ENCODE measurements at places on chromosomes 11 and 22.
A peak's percentile ranks its signal among the peaks of the same experiment; 100 is the strongest.

DNA sequence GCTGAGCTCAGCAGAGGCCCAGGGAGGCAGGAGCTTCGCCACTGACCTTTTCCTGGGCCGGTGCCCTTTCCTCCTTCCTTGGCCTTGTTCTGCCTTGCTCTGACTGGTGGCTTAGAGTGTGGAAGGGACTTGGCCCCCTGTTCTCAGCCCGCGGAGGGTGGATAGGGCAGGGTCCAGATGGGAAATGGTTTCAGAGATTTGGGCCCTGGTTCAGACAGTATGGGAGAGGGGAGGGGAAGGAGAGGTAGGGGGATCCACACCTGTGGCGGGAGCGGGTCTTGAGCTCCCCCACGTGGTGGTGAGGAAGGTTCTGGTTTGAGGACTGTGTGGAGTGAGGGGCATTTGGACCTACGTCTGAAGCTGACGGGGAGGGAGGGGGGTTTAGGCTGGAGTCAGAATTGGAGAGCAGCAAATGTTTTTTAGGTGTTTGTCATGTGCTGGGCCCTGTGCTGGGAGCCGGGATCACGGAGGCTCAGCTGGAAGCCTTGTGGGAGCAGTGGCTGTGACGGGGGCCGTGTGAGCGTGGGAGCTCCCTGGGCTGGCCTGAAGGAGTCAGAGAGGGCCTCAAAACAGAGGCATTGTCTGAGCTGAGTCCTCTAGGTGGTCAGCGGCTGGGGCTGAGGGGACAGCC is 27.2 kb downstream of the SHANK3 start:
- no peak for DNase-seq

DNA sequence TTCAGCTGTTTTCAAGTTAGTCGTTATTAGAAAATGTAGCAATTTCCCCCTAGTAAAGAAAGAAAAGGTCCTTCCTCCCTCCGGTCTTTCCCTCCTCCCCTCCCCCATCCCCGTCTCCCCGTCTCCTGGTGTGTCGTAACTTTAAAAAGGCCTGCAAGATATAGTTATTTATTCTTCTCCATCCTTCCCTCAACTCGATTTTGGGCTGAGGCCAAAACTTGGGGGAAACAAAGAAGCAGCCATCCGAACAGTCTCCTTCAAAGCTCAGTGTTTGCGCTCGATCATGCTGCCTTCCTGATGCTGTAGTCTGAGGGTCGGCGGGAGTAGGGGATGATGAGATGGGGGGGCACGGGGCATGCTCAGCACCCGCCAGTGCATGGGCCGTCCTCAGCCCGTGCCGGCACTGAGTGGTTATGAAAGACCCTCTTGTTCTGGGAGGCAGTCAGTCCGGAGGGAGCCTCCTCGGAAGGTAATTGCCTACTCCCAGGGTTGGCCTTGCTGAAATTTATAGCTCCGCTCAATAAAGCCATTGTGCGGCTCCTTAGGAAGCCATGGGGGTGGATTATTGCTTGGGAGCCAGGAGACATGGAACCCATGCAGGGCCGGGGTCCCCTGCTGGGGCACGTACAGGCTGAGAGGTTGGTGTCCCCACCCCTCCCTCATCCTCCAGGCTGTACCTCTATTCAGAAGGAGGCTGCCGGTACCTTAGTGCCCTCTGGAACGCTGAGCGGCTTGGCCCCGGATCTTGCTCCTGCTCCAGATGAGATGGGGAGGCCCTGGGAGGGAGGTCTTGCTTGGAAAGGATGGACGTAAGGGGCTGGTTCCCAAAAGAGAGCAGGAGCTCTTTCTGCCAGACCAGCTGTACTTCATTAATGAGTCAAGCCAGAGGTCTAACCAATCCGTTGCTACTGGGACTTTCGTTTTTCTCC is 212.7 kb upstream of the CADM1 start:
- DNase-seq = no peak

DNA sequence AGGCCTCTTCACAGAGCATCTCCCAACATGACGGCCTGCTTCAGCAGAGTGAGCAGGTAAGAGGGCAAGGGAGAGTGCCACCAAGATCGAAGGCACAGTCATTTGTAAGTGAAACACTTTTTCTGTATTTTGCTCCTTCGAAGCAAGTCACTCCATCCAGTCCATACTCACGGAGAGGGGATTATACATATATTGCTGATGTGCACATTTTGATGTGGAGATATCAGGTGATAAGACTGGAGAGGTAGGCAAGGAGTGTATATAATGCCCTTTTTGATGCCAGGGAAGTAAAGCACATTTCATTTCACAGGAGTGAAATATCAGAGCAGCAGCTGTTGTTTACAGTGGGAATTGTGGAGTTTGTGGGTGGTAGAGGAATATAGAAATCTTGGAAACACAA is 11.2 kb downstream of the PTS start:
- DNase-seq = no peak

GRCh38 chr22:42436404-42436803 is 4.2 kb upstream of the NFAM1 start:
- DNase-seq = no peak

GRCh38 chr11:133753150-133753549 is 92.2 kb downstream of the SPATA19 start:
- no peak for DNase-seq

GRCh38 chr22:19756288-19757128 is 4.1 kb upstream of the TBX1 start:
- DNase-seq = peak; percentile 49

- DNase-seq = no peak
These were observed 2.4 kb downstream of the PAFAH1B2 start for GRCh38 chr11:117146521-117146920.

DNA sequence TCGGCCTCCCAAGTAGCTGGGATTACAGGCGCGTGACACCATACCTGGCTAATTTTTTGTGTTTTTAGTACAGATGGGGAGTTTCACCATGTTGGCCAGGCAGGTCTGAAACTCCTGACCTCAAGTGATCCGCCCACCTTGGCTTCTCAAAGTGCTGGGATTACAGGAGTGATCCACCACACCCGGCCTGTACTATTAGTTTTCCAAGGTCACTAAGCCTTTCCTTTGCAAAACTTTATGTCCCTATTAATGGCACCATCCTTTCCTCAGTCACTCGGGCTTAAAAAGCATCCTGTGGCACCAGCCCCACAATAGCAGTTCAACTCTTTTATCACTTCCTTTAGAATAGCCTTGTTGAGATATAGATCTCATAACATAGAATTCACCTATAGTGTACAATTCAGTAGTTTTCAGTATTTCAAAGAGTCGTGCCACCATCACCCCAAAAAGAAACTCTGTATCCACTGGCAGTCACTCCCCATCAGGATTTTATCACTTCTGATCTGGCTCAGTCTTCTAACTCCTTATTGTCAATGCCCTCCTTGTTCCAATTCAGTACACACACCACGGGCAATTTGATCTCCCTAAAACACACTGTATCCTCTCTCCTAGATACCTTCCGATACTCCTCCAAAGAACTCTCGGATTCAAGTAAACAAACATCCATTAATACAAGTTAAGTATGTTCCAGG is 921 bp upstream of the BCL2L13 start:
- DNase-seq = no peak

GRCh38 chr11:127670374-127671119 is 670.0 kb upstream of the KIRREL3 start:
- no peak for DNase-seq

DNA sequence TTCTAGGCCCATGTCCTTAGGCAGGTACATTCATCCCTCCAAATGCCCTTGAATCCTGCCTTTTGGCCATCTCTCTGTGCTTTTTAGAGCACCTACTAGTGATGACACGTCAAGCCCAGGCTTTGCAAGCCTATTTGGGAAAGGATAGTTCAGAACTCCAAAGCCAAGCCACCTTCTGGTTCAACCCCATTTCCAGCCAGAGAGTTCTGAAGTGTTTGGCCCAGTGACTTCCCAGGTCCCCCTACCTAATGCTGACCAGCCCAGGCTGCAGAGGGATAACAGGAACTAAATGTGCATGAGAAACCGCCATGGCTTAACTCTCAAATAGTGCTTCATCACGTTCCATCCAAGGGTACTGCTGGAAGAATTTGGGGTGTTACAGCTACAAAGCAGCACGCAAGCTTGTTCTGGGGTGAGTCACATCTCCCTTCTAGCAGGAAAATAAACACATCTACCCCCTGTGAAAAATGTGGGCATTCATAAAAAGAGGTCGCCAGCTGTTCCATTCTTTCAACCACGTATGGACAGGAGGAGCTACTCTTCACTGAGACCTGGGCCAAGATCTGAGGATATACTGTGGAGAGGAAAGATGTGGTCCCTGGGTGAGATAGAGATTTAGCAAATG is 2.0 kb upstream of the FXYD6 start:
- DNase-seq = no peak

GRCh38 chr11:97990162-97990920 is 1030.4 kb upstream of the CNTN5 start:
- no peak for DNase-seq

- DNase-seq = no peak
These were observed 63.2 kb upstream of the BIRC3 start for GRCh38 chr11:102254047-102254446.

DNA sequence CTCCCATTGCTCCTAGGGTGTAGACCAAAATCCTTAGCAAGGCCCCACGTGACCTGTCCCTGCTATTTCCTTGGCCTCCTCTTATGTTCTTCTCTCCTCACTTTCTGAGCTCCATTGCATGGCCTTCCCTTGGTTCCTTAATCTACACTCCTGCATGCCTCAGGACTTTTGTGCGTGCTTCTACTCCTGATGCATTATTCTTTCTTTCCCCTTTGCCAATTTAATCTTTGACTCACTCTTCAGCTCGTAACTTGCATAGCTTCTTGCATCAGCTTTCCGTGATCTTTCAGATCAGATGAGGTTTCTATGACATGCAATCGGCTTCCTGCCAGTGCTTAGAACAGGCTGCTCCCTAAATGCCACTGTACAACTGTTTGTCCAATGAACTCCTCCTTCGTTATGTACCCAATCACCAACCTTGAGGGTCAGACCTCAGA is 261.6 kb upstream of the CADM1 start:
- DNase-seq = no peak

GRCh38 chr22:27825174-27825573 is 23.6 kb upstream of the MN1 start:
- DNase-seq = no peak

DNA sequence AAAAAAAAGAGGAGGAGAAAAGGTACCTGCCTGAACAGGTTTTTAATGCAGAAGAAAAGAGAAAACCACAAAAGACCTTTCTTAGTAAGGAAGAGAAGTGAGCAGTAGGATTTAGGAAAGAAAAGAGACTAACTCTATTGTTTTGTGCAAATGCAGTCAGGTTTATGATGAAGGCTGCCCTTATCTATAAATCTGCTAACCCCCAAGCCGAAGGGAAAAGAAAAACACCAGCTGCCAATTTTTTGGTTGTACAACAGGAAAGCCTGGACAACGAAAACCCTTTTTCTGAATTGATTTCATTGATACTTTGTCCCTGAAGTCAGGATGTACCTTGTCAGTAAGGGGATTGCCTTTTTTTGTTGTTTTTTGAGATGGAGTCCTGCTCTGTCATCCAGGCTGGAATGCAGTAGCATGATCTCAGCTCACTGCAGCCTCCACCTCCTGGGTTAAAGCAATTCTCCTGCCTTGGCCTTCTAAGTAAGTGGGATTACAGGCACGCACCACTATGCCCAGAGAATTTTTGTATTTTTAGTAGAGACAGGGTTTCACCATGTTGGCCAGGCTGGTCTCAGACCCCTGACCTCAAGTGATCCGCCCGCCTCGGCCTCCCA is 21.2 kb downstream of the POLD4 start:
- no peak for DNase-seq

GRCh38 chr11:131441051-131441810 is 70.8 kb downstream of the NTM start:
- DNase-seq = no peak

GRCh38 chr11:69220561-69221051 is 64.9 kb downstream of the SMIM38 start:
- DNase-seq = no peak

DNA sequence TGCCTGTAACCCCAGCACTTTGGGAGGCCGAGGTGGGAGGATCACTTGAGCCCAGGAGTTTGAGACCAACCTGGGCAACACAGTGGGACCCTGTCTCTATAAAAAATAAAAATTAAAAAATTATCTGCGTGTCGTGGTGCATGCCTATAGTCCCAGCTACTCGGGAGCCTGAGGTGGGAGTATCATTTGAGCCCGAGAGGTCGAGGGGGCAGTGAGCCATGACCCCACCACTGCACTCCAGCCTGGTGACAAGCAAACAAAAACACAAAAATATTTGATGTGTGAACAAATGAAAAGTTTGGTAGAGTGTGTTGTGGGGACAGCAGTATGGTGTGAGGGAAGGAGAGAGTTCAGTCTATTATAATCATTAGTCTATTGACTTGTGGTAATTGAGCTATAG is 90.8 kb upstream of the PARVA start:
- no peak for DNase-seq

GRCh38 chr11:69475141-69475865 is 6.2 kb upstream of the LINC01488 start:
- no peak for DNase-seq

DNA sequence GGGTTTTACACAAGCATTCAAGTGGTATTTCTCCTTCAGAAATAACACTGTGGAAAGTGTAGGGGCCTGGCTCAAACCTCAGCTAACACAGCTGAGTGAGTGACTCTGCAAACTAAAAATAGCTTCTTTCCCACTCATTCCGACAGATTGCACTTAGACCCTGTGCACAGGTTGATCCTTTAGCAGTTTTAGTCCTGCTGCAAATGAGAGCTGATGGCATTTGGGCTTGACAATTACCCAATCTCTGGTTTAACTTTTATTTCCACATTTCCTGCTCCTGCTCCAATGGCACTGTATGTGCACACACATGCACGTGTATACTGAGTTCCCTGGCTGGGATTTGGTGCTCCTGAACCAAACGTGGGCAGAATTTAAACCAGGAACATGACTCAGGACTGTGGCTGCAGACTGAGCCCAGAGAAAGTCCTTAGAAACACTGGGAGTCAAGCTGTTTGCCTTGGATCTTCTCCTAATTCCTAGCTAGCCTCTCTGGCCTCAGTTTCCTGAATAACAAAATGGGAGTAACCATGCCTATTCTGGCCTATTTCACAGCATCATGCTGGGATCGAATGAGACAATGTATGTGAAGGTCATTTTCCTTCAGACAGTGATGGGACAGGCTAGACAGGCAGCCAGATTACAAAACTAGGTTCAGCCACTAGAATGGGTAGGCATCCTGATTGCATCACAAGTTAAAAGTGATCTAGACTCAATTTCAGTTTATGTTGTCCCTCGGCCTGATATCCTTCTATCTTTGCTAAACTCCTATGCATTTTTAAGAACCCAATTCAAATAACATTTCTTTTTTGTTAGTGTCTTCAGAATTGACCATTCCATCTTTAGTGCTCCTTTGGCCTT is 58.2 kb downstream of the SERGEF start:
- no peak for DNase-seq

Data from stimulated activated CD4-positive, alpha-beta T cell treated with anti-CD3 and anti-CD28 coated beads, Interleukin-15, amount 100 ng/mL, for 48 hours (primary cell).